ENCODE measurements at places on chromosomes 5 and 9.
A peak's percentile ranks its signal among the peaks of the same experiment; 100 is the strongest.

- peak; percentile 4 for DNase-seq
These were observed at the start of gene CDO1 for GRCh38 chr5:115816226-115817081. Gene CDO1, minus strand, starts transcription at chr5:115816659. Its CDS starts 262 bp downstream, at chr5:115816397.

GRCh38 chr5:64569858-64570257, 64.0 kb downstream of the RGS7BP start:
- no peak for DNase-seq

GRCh38 chr9:135610290-135611141, 28.8 kb downstream of the GLT6D1 start:
- no peak for DNase-seq

GRCh38 chr5:110063640-110064602, 374.2 kb downstream of the MAN2A1 start:
- DNase-seq: no peak

GRCh38 chr9:123239726-123240125, 28.7 kb downstream of the STRBP start:
- no peak for DNase-seq

DNA sequence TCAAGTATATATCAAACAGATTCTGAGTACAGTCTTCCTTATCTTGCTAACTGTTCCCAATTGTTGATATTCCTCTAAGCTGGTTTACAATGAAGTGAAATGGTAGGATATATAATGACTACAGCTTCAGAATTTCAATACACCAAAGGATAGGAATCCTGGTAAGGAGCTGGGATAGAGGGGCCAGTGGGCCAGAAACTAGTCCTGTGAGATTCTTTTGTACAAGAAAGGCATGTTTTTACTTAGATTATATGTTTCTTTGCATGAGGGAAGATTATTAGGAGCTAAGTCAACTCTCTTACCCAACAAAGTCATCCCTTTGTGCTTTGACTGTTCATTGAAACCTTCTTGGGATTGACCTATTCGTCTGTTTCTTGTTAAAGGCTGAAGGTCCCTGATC, 435.7 kb downstream of the PLK2 start:
- no peak for DNase-seq

All from CD4-positive, alpha-beta T cell treated with Interleukin-17A for 1 hour (primary cell).